Fibroblast of skin of abdomen (primary cell): ENCODE measurements at places on chromosomes 1 and 21.

- no peak for DNase-seq
Observed at GRCh38 chr1:222047366-222047765, 305.5 kb upstream of the DUSP10 start.

- no peak for DNase-seq
Observed at GRCh38 chr1:247243524-247244137, 12.2 kb upstream of the VN1R5 start.

DNA sequence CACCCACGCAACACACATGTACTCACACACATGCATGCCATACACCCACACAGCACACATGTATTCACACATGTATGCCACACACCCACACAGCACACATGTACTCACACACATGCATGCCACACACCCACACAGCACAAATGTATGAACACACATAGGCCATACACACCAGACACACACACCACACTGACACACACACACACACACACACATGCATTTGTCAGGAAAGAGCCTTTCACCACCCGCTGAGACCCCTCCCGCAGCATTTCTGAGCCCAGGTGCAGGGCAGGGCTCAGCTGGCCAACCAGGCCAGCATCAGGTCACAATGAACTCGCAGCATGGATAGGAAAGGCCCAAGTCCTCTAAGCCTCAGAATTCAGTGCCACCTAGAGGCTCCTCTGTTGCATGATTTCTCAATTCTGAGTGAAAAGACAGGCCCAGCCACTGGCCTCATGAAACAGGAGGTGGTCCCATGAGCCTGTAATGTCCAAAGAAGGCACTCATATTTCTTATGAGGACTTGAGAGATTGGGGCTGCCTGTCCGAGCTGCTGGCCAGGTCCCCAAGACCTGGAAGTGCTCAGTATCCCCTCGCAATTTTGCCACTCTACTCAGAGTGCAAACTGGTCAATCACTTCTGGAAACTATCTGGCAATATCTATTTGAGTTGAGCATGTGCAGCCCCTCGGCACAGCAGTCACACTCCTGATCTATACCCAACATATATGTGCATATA, 57.3 kb downstream of the PSMG1 start:
- peak; percentile 73 for DNase-seq

GRCh38 chr1:81391125-81391828, 409.5 kb upstream of the ADGRL2 start:
- DNase-seq: no peak

- no peak for DNase-seq
Observed at GRCh38 chr1:35691080-35691479, 27.6 kb downstream of the C1orf216 start.

- peak; percentile 98 for DNase-seq
Observed at GRCh38 chr21:45294509-45295291, 7.0 kb upstream of the POFUT2 start.
